ENCODE measurements at places on chromosomes 16 and 17.

DNA sequence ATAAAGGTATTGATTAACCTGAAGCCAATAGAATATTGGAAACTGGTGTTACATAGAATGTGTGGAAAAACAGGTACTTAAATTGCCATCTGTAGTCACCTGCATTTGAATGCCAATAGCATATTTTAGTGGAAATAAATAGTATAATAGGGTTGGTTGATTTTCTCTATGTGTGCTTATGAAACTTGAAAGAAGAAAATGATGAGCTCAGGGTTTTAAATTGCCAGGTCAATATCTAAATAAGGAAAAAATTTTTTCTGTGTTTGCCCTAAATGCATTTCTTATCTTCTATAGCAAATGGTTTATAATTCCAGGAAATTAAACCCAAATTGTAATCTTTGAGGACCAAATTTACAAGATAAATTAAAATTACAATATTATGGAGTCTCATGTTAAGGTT lies 626.6 kb downstream of the CDH8 start:
- no peak for DNase-seq

DNA sequence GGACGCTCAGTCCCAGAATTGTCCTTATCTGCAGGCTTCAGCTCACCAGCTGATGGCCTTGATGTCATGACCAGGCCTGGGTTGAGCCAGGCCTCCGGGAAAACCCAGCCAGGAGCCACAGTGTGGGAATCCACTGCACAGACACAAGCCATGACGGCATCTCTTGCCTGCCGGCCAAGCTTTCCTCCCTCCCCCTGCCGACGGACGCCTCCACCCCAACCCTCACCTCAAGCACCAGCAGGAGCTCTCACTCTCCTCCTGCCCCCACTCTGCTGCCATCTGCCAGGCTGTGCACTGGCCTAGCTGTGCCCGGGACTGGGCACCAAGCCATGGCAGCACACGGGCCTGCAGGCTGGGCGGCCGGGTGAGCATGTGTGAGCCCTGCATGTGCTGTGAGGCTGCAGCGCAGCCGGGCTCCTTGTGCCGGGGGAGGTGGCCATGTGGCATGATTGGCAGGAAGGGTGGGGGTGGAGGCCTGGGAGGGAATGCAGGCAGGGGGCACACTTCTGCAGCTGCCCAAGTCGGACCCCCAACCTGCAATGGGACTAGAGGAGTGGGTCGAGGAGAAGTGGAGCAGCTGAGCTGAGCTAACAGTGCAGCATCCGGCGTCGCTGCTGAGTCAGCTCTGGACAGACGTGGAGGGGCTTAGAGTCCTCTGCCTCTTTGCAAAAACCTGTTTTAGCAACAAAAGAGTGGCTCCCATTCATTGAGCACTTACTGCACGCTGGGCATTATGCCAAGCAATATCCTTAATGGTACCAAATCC lies 268.5 kb downstream of the CBLN1 start:
- DNase-seq, result no peak

GRCh38 chr17:40412880-40413279 lies 4.8 kb downstream of the TOP2A start:
- DNase-seq, result no peak

DNA sequence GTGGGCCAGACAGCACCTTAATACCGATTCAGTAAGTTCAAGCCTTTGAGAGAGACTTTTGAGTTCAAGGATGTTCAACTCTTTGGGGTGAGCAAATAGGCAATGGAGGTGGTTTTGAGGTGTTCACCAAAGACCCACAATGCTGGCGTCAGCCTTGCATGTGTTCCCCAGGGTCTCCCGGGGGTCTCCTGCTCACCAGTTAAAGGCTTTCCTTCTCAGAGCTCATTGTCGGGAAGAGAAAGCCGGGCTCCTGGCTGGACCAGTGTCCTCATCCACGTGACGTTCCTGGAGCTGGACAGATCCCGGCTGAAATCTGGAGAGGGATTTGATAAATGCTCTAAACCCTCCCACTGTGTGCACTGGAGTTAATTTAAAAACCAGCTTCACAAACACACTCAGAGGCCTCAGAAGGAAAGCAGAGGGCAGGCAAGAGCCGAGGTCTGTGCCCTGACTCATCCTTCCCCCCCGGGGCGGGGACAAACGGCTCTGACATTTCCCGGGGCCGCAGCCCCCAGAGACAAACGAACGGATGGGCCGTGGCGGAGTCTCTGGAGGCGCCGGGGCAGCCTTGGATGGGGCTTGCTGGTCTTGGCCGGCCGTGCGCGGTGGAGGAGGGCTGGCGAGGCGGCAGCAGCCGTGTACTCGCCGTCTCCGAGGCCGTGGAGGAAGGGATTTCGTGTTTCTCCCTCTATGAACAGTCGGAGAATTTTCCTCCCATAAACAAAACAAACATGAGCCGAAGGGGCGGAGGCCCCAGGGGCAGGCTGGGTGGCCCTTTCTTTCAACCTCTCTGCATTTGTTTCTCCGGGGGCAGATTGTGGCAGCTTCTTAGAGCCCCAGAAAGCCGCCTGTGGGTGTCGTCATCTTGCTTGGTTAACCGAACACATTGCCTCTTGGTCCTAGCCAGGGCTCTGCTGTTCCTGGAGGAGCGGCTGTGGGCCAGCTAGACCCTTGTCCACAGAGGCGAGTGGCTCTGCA lies 94.2 kb downstream of the NTN1 start:
- DNase-seq, result no peak

- DNase-seq, result no peak
These were observed 58.8 kb downstream of the NT5M start for GRCh38 chr17:17361867-17362539.

DNA sequence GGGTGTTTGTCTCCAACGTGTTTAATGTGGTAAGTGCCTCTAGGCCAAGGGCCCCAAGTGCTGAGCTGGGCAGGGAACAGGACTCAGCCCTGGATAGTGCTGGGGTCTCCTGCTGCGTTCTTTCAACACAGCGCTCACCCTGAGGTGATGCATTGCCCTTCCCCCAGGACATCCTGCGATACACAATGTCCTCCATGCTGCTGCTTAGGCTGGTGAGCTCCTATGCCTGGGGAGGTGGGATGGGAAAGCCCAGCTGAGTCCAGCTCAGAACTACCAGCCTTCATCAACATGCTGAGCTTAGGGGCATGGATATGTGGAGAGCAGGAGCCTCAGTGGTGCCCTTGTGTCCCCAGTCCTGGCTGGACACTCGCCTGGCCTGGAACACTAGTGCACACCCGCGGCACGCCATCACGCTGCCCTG lies 563 bp downstream of the ZACN start:
- DNase-seq, result no peak

- DNase-seq, result no peak
These were observed 6.7 kb upstream of the CCDC92B start for GRCh38 chr17:2755891-2756724.

- DNase-seq, result no peak
These were observed 170.2 kb downstream of the HS3ST3B1 start for GRCh38 chr17:14471052-14471451.

DNA sequence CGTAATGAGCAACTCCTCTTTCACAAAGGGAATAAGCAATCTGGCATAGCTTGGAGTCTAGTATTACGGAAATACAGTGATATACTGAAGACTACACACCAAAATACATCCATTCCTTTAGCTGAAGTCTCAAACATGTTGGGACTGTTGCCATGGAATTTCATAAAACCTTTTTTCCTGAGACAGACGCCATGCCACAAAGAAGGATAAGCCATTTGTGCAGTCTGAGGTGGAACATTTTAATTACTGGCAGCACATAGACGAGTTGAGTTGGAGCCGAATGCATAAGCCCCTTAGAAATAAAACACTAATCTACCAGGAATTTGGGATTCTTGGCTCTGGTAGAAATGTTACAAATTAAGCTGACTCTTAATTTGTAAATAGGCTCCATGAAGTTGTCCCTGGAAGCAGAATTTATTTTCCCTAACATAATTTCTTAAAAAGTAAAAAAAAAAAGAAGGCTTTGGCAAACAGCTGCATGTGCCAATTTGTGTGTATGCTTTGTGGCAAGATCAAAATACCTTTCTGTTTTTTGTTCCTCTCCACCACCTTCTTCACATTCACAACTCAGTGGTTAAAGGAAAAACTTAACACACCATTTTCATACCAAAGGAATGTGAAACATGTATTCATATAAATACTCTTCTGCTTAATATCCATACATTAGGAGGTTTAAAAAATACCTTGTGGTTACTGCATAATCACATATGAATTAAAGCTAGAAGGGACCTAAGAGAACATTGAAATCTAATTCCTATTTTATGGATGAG lies 25.5 kb downstream of the GRB7 start:
- DNase-seq, result no peak

GRCh38 chr16:47613251-47613650 lies 152.1 kb downstream of the PHKB start:
- no peak for DNase-seq

DNA sequence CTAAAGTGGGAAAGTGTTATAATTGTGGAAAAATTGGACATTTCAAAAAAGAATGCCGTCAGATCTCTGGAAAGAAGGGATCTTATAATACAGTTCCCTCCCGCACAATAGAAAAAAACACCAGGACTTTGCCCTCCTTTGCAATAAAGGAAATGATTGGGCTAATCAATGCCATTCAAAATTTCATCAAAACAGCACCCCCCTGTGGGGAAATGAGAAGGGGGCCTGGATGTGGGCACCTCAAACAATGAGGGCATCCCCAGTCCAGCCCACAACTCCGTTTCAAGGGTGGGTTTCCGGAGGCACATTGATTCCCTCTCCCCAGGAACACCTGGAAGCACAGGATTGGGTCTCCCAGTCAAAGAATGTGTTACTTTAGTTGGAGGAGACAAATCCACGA lies 26.1 kb downstream of the CD300LG start:
- no peak for DNase-seq

- no peak for DNase-seq
These were observed 46.1 kb upstream of the MARCHF10 start for GRCh38 chr17:62854098-62854680.

GRCh38 chr16:85879975-85880831 lies 18.8 kb upstream of the IRF8 start:
- DNase-seq, result no peak

DNA sequence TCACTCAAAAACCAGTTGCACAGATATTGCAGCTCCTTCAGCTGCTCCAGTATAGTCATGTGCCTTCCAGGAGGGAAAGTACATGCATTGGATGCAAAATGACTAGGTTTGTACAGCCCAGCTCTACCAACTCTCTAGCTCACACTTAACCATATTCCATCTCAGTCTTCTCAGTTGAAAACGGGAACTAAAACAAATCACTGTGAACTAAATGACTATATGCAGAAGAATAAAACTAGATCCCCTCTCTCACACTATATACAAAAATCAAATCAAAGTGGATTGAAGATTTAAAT lies 24.9 kb downstream of the DCUN1D3 start:
- DNase-seq, result no peak

DNA sequence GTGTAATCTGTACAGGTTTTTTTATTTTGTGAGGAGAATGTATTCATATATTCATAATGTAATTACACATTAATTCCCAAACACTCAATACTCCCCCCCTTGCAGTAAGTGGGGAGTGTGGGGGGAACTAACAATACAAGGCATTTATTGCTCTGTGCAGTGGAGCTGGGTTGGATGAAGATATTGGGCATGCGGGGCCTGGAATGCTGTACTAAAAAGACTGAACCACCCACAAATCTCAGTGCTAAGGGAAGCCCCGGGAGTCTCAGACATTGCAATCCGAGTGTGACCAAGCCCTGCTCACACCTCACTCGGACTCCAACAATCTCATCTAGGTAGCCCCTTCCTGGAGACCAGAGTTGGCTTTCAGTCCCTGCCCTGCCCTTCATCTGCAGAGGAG lies 6.0 kb downstream of the PLLP start:
- DNase-seq, result no peak

DNA sequence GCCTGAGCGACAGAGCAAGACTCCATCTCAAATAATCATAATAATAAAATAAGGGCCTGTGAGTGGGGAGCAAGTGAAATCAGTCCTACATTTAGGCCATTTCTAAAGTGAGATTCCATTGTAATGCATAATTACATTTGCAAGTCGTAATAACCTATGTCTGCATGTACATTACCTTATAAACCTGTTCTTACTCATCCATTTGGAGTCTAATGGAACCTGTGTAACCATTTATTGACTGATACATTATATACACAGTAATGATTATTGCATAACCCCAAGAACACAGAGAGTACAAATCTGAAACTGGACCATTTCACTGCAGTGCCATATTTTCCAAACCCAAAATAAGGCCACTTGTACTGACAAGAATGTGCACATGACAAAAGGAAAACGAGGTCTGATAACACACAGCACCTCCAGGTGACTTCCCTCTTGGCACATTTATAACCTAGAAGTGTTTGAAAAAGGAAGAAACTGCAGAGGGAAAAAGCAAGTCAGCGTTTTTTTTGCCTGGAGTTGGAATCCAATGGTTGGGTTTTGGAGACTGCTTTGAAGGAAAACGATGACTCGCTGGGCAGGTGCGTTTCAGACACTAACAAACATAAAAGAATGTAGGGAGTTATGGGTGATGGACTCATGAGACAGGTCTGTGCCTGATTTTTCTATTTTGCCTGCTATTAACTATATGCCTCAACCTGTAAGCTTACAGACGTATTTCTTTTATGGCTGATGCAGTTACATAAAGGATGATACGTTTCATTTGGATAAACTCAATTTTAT lies 63.6 kb upstream of the KIFC3 start:
- DNase-seq, result no peak

DNA sequence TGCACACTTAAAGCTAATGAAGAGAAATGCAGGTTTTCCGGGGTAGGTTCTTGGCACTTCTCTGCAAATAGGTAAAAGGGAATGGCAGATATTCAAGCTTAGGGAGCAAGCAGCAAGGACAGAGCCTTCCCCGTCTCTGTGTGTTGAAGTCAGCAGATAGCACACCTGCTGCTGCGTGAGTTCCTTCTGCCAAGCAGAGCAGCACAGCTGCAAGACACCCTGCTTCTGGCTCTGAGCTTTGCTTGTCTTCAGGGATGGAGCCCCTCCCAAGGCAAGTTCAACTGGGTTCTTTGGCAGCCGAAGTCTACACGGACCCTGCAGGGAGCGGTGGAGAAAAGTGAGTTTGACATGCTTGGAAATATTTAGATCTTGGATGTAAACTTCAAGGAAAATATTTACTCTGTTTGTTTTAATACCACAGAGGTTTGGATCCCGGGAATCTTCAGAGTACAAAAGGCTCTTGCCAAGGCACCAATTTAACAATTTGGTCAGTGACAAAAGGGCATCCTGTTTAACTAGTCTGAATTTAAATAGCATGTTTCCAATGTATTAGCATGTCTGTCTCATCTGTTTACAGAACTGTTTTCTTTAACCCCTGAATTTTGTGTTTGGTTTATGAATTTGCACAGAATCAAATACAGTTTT lies 113.4 kb upstream of the KCNJ16 start:
- no peak for DNase-seq

DNA sequence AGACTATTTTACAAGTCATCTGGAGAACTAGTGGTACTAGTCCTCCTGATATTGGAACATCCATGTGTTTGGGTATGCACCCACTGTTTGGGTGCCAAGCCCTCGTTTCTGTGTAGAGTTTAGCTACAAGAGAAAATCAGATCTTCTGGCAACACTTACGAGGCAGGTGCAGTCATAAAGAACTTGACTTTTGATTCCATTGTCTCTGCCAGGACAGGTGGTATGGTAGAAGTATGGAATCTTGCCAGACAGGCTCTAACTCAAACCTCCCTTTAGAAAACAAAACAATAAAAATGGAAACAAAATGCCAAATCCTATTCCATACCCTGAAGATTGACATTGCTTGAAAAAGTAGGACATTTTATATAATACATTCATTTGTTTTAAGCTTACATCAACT lies 16.0 kb downstream of the RNF43 start:
- no peak for DNase-seq

- DNase-seq, result no peak
These were observed 1.0 kb downstream of the EEF2K start for GRCh38 chr16:22206842-22207714.

- DNase-seq, result no peak
These were observed 4.2 kb downstream of the USP6 start for GRCh38 chr17:5120036-5120435.

All from activated CD8-positive, alpha-beta memory T cell treated with anti-CD3 and anti-CD28 coated beads for 1 hour (primary cell).